Stimulated activated CD4-positive, alpha-beta T cell treated with anti-CD3 and anti-CD28 coated beads, Interleukin-1b, Interleukin-23, amount 100 ng/mL, for 1 hour (primary cell): ENCODE measurements at places on chromosomes 2 and 18.

GRCh38 chr2:8974016-8974415 is 29.5 kb downstream of the MBOAT2 start:
- DNase-seq = no peak

- DNase-seq = no peak
Observed at GRCh38 chr2:65164426-65164891, 34.6 kb upstream of the RAB1A start.

DNA sequence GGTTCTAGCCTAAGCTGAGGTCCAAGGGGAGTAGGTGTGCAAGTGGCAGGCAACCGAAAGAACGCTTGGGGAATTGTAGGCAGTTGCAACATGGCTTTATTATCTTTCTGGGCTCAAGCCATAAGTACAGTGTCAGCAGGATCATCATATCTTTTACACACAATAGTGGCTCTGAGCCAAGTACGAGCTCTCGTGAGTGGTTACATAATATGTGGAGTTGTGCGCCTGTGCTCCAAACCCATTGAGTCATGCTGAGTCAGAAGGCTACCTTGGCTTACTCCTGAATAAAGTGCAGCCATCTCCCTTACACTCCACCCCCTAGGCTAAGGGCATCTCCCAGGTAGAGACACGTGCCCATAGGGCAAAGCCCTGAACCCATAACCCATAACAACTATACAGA is 233.9 kb downstream of the SATB2 start:
- DNase-seq = no peak

- no peak for DNase-seq
Observed at GRCh38 chr2:160055726-160056108, 6.7 kb downstream of the PLA2R1 start.

DNA sequence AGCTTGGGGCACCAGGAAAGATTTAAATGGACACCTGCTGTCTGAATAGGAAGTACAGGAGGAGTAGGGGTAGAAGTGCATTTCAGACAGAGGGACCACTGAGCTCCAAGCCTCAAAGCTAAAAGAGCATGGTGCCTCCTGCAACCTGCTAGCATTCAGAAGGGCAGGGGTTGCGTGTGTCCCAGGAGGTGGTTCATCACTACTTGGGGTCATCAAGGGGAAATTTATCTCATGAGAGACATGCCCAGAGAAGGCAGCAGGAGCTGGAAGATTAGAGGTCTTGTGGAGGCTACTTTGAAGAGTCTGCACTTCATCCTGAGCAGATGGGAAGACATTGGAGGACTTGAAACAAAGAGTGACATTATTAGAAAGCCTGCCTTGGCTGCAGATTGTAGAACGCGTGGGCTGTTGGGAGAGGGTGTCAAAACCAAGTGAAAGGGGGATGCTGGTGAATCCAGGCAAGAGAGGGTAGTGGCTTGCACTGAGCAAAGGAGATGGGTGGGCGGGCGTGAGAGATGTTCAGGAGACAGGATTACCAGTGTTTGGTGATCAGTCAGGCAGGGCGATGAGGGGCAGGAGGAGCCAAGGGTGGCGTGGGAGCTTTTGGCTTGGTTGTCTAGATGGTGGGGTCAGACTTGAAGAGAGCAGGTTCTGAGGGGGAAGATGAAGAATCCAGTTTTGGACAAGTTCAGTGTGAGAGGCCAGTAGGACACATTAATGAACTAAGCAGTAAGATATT is 154.0 kb downstream of the DYSF start:
- no peak for DNase-seq

GRCh38 chr2:129396980-129397599 is 582.4 kb upstream of the RAB6C start:
- DNase-seq = no peak

- DNase-seq = no peak
Observed at GRCh38 chr2:71863396-71863795, 284.3 kb downstream of the CYP26B1 start.

GRCh38 chr2:197804049-197804757 is at the start of gene PLCL1:
Gene PLCL1 (plus strand): TSS chr2:197804593.
- peak; percentile 70 for DNase-seq

GRCh38 chr2:202589582-202589949 is 45.2 kb upstream of the FAM117B start:
- DNase-seq = no peak

GRCh38 chr2:40513201-40513600 is 61.3 kb upstream of the SLC8A1 start:
- DNase-seq = no peak

DNA sequence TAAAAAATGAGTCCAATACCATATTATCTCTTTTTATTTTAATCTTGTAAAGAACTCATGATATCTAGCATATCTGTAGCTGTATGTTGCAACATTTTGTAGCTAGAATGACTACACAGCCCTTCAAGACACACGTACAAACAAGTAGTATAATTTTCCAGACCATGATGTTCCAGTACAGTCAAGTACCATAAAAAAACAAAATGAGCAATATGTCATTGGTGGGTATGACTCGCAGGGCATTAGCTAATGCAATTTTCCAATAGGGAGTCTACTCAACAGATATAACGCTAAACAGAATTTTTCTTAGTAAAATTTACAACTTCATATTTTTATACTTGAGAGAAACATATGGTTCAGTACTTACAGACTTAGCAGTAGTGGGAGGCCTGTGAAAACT is 53.6 kb upstream of the UGP2 start:
- DNase-seq = no peak

DNA sequence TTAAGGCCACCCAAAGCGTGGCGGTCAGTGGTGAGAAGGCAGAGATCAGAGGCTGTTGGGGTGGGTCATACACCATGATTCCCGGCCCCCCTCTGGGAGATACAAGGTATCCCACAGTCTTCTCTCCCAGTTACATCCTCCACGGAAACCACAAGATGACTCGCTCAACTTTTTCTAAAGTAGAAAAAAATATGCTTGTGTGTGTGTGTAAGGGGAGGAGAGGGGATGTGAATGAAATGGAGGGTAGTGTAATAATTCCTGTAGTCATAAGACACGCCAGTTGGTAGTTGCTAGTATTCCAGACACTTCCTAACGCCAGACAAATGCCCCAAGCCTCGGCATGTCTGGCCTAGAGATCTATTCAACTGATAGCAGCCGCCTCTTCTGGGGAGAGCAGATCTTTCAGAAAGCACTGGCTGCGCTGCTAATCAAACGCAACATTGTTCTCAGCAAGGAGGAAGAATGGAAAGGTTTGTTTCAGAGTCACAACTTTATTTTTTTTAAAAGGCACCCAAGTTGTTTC is 143.5 kb downstream of the TGIF1 start:
- no peak for DNase-seq

DNA sequence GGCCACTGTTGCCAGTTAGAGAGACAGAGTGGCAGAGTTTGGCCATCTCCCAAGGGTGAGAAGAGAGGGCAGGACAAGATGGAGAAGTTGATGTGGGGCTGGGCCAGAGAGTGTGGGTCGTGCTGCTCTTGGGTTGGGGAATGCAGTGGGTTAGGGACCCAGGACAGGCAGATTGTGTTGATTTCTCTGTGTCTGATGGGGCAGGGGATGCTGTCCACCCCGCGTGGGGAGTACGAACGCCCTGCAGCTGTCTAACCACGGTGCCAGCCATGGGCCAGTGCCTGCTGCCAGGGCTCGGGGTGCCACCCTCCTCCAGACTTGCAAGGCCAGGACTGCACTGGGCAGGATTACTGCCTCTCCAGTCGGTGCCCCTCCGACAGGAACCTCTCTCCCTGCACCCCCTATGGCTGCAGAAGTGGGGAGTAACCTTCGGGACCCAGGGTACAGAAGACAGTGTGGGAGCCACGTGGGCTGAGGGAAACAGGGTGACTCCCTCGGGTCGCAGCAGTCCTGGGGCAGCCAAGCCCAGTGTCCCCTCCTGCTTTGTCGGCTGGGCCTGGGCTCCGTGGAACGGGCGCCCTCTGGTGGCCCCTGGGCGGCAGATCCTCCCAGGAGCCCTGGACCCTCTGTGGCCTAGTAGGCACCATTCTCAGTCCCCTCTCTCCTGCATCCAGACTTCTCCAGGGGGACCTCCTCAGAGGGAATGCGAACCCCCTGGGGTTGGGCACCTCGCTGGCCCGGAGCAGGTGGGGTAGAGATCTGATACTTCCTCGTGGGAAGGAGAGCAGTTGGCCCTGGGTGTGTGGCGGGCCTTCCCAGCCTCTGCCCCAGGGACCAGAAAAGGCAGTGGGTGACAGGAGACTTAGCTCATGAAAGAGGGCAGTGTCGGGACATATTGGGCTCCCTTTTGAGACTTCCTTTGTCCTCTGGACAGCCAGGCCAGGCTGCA is 2.7 kb downstream of the GPC1 start:
- peak; percentile 44 for DNase-seq

GRCh38 chr2:98477036-98477435 is 32.4 kb downstream of the INPP4A start:
- DNase-seq = no peak

GRCh38 chr2:209097168-209097567 is 326.7 kb upstream of the MAP2 start:
- no peak for DNase-seq

DNA sequence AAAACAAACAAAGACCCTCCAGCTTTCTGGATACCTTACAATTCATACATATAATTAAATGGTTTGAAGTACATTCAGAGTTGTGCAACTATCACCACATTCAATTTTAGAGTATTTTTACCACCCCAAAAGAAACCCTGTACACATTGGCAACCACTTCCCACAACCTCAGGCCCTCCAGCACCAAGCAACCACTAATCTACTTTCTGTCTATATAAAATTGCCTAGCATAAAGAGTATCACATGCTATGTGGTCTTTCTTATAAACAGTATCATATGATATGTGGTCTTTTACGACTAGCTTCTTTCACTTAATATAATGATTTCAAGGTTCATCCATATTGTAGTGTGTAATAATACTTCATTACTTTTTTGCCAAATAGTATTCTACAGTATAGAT is 7.3 kb downstream of the IER3IP1 start:
- DNase-seq = no peak

GRCh38 chr18:71114550-71115210 is 825.8 kb downstream of the SOCS6 start:
- DNase-seq = no peak

DNA sequence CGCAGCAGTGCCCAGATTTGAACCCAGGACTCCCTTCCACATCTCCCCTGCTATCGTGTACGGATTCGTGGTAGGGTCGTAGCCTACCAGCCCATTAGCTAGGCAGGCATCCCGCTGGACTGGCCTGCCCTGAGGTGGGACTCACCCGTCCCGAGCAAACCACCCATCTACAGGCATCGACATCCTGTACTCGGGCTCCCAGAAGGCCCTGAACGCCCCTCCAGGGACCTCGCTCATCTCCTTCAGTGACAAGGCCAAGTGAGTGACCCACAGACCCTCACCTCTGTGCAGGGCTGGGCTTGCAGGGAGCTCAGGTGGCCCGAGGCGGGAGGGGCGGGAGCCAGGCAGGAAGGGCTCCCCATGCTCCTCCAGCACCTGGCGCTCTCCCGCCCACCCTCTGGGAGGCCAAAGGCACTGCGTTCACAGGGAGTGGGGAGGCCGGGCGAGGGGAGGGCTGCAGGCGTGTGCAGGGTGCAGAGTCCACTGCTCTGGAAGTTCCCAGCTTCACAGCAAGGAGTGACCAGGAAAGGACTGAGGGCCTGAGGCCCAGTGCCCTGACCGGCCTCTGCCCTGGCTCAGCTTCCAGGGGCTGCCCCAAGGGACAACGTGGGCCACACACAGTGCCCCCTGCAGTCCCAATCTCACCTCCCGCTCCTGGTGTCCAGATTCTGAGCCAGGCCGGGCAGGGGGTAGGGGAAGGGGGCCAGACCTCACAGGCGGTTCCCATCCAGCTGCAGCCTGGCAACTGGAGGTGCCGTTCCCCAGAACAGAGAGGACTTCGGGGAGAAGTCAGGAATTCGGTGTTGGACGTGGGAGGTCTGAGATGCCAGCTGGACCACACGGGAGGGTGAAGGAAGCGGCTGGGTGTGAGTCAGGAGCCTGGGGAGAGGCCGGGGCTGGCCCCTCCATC is 5.4 kb downstream of the AGXT start:
- DNase-seq = no peak

DNA sequence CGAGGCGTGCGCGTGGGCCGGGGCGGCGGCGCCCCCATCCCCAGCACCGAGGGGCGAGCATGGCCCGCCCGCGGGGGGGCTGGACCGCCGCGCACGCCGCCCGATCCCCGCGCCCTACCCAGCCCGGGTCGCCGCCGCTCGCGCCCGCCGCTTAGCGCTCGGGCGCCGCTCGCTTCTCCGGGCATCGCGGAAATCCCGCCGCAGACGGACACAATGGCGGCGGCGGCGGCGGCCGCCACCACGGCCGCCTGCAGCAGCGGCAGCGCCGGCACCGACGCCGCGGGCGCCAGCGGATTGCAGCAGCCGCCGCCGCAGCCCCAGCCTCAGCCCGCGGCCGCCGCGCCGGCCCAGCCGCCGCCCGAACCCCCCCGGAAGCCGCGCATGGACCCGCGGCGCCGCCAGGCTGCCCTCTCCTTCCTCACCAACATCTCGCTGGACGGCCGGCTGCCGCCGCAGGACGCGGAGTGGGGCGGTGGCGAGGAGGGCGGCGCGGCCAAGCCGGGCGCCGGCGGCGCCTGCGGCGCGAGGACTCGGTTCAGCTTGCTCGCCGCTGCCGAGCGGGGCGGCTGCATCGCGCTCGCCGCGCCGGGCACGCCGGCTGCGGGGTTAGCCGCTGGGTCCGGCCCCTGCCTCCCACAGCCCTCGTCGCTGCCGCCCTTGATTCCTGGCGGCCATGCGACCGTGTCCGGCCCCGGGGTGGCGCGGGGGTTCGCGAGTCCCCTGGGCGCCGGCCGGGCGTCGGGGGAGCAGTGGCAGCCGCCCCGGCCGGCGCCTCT is 453 bp downstream of the CABLES1 start:
- DNase-seq = no peak

- DNase-seq = no peak
Observed at GRCh38 chr2:241270531-241270930, 44.9 kb downstream of the HDLBP start.

DNA sequence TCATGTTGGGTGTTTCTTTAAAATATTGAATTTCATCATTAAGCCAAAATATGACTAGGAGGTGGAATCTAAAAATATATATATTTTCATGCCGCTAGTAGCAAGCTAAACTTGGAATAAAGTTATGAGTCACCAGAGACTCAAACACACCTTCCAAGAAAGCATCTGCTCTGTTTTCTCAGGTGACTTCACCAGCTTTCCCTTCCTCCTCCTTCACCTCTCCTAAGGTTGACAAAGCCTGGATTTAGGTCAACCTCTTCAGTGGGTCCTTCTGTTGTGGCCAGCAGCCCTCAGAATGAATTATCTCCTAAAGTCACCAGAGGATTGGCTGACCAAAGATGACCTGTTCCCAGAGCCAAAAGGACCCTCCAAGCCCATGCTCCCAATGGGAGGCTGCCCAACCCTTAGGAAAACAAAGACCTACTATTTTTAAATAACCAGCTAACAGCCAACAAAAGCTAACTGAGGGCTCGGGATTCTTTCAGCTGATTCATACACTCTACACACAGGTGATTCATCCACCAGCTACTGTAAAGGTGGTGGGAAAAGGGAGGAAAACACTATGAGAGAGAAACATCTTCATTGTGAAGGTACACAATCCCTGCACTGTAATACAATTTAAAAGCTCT is 113.9 kb downstream of the MYO5B start:
- no peak for DNase-seq

- DNase-seq = no peak
Observed at GRCh38 chr2:150832686-150833085, 345.2 kb upstream of the RND3 start.
